NCI-H1436 (cell line): ENCODE measurements at places on chromosomes 7 and 10.

DNA sequence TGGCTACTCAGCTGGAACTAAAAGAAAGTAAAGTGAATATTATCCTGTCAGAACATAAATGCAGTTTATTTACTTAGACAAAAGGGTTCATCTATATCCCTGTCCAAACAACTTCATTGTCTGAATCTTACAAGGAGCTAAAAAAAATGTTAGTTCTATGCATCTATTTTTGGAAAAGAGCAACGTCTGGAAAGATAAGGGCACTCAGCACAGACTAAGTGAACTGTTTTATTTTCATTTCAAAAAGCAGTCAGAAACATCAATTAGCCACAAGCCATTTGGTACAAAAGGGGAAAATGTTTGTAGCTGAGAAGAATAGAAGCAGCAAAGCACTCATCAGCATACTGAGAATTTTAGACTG lies 245.5 kb downstream of the FOXP2 start:
- peak; percentile 76 for DNase-seq

- DNase-seq: no peak
Measured at GRCh38 chr10:3660753-3661152, 124.3 kb downstream of the KLF6 start.

- no peak for DNase-seq
Measured at GRCh38 chr10:68402276-68402675, 4.8 kb downstream of the RUFY2 start.

- DNase-seq: no peak
Measured at GRCh38 chr10:115951242-115951641, 321.8 kb downstream of the GFRA1 start.

- DNase-seq: no peak
Measured at GRCh38 chr10:44047361-44047760, 337.5 kb downstream of the CXCL12 start.

- DNase-seq: no peak
Measured at GRCh38 chr10:55137063-55137462, 336.0 kb upstream of the PCDH15 start.

DNA sequence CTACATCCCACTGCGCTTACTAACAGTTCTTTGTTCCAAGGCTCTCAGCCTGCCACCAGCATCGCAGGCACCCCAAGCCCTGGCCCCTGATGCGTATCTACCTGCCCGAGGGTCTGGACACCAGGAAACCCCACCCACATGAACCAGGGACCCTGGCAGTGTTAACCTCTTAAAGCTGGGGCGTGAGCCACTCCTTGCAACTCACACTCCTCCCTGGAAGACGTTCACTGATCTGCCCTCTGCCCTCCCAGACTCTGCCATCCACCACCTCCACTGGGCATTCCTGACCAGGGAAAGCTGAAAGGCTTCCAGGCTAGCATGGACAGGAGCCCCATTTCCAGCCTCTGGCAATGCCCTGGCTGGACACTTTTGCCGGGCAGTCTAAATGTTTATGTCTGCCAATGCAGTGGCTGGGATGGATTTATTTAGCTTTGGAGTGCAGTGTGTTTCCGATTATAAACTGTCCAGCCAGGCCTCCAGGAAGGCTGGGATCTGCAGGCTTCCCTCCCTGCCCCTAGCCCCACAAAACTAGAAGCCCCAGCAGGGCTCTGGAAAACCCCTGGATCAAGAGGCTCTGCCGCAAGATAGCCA lies 117.5 kb downstream of the NEURL1 start:
- no peak for DNase-seq

DNA sequence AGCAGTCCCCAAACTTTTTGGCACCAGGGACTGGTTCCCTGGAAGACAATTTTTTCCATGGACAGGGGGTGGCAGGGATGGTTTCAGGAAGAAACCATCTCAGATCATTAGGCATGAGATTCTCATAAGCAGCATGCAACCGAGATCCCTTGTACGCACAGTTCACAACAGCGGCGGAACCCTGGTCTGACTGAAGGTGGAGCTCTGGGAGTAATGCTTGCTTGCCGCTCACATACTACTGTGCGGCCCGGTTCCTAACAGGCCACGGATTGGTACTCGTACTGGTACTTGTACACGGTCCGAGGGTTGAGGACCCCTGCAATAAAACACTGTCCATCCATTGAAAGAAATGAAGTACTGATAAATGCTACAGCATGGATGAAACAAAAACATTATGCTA lies 32.8 kb downstream of the MKRN1 start:
- no peak for DNase-seq
